ENCODE measurements at places on chromosomes 3 and 15.

- DNase-seq: no peak
Measured at GRCh38 chr15:65738649-65739048, 53.4 kb downstream of the DENND4A start.

DNA sequence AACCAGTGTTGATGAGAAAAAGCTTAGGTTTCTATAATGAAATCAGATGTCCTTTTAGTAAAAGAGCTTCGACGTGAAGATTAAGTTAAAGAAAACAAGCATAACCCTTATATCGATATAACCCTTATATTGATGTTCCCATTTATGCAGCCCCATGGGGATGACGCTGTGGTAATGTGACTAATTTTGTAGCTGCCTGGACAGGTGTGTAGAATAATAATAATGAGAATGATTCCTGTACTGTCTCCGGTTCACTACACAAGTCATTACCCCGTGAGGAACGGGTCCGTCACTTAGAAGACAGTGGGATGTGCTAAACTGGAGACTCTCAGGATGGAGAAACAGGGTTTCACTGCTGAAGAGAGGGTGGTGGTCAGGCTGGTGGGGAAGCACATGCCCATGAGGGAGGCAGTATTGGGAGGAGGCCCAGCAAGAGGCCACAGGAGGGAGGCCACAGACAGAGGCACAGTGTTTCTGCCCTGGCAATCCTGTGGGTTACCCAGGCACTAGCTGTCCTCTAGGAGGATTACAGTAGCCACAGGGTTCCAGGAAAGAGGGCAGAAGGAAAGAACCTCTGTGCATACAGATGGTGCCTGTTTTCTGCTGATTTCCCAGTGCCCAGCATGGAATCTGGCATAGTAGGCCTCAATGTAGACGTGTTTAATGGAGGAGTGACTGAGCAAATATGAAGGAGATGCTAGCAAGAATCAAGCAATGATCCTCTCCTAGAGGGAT, 191.1 kb upstream of the TSC22D2 start:
- no peak for DNase-seq

GRCh38 chr3:104642827-104643226, 723.9 kb upstream of the ALCAM start:
- no peak for DNase-seq

DNA sequence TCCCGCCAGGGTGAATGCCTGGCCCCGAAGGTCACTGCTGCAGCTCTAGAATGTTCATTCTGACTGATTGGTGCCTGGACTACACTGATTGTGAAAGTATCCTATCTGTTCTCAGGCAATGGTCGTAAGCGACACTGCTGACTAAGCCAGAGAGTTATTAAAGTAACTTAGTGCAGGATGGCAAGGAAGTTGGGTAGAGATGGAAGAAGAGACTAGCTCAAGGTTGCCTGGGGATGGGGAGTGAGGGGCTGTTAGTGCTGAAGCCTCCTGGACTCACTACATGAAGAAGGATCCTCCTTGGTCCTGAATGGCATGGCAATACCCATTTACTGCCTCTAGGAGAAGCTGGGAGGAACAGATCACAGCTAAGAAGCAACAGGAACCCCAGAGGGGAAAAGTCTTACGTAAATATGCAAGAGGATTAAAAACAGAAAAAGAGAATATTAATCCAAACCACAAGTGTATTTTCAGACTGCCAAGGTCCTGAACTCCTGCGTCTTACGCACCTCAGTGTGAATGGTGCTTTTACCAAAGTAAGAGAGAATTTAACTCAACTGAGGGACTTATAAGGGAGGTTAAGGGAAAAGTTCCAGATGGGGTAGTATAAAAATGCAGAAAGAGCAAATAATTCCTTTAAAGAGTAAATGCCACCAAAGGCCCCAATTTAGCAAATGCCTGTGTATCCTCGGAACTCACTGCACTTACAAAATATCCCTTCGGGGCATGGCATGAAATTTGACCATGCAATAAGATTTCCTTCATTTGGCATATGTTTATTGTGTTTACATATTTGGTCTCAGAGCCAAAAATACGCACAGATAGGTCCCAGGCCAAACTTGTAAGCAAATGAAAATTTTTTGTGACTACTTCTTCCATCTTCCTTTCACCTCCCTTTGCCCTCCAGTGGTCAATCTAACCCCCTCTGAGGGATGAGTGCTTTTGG, 64.0 kb upstream of the DGKG start:
- no peak for DNase-seq

DNA sequence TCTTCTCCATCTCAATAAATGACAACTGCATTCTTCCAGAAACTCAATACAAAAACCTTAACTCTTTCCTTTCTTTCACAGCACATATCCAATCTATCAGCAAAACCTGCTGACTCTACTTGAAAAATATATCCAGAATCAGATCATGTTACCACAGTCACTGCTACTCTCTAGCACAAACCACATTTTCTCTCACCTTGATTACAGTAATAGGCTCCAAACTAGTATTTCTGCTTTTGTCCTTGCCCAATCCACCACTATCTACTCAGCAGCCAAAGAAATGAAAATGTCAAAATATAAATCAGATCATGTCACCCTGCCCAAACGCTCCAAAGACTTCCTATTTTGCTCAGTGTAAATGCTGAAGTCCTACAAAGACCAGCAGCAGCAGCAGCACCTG, 15.2 kb downstream of the TMCC1 start:
- DNase-seq: no peak

- DNase-seq: no peak
Measured at GRCh38 chr15:34358948-34359347, 8.0 kb downstream of the LPCAT4 start.

- DNase-seq: no peak
Measured at GRCh38 chr3:126963261-126964190, 19.4 kb upstream of the PLXNA1 start.

GRCh38 chr3:39531066-39531465, 63.6 kb downstream of the MOBP start:
- DNase-seq: no peak

DNA sequence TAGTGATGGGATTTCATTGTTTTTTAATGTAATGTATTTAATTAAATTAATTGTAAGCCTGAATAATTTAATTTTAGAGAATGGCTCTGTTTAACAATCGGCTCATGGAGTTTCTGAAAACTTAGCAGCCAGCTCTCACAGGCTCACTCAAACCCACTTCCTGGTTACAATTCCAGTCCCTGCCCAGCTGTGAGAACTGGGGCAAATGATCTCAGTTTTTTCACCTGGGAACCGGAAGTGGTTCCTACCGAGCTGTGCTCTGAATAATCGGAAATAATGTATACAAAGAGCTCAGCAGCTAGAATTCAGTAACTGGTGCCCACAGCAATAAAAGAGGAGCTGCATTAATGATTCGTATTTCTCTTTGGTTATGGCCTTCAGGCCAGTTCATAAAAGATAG, 244.3 kb upstream of the MCTP2 start:
- DNase-seq: no peak

- no peak for DNase-seq
Measured at GRCh38 chr3:19734453-19734852, 199.6 kb downstream of the EFHB start.

DNA sequence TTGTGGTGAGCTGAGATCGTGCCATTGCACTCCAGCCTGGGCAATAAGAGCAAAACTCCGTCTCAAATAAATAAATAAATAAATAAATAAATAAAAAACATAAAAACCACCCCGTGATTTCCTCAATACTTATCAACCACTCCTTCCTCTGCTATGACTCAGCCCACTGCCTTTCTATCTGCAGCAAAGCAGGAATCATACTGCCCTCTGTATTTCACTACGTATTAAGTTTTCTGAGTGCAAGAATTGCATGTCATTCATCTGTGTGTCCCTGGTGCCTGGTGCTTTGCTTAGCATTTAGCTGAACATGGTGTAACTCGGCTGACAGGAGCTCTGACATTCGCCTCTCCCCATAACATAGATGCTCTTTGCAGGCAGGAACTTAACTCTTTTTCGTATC, 7.1 kb downstream of the LSG1 start:
- no peak for DNase-seq

GRCh38 chr15:37586011-37586583, 348.3 kb upstream of the TMCO5A start:
- no peak for DNase-seq

Measured in tibial nerve (tissue), 4 donors.